ENCODE measurements at places on chromosomes 16 and 17.
A peak's percentile ranks its signal among the peaks of the same experiment; 100 is the strongest.

DNA sequence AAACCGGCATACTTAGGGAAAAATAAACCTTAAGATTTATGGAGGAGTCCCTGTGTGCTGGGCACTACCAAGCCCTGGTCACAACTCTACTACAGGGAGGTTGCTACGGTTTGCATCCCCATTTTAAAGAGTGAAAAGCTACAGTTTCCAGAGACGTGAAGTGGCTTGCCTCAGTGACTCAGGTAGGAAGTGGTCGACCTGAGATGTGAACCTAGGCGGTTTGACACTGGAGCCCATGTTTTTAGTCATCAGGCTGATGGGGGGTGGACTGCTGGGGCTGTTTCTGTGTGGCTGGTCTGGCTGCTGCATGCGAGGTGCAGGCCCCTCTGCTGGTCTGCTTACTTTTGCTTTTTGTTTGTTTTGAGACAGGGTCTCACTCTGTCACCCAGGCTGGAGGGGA lies 6.6 kb downstream of the COX6A2 start:
- DNase-seq, result no peak

DNA sequence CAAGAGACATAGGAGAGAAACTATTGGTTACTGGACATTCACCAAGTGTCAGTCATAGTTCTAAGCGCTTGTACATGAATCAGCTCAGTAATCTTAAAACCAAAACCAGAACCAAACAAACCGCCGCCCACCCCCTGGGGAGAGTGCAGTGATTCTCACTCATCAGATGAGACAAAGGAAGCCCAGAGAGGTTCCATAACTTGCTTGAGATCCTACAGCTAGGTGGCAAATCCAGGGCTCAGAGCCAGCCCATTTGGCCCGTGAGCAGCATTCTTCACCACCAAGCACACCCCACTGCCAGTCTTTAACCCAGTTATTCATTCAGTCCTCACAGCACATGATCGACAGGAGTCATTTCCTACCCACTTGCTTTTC lies 37.2 kb upstream of the RGS9 start:
- no peak for DNase-seq

GRCh38 chr16:2250652-2251295 lies 613 bp downstream of the ECI1 start:
- no peak for DNase-seq

DNA sequence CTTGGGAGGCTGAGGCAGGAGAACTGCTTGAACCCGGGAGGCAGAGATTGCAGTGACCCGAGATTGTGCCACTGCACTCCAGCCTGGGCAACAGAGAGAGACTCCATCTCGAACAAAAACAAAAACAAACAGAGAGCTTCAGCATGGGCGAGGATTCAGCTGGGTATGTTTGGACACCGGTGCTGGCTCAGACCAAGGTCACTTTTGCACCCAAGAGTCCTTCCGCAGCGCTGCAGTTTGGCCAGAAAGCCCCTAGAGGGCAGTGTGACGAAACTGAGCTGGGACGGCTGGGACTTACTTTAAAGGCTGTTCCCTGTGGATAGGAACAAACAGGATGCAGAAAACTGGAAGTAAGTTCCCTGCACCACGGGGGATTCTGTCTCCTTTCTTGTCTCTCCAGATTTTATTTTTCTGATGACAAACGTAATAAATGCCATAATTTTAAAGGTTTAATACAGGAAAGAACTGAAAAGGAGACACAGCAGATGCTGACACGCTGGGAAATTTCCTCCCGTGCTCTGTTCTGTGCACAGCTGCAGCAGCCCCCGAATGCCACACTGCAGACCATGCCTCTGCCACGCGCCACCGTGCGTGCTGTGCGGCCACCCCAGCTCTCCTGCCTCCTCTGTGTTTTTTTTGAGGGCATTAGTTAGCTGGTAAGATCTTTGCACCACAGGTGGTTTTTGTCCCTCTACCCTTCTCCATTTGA lies 25.2 kb upstream of the USP36 start:
- peak; percentile 74 for DNase-seq

DNA sequence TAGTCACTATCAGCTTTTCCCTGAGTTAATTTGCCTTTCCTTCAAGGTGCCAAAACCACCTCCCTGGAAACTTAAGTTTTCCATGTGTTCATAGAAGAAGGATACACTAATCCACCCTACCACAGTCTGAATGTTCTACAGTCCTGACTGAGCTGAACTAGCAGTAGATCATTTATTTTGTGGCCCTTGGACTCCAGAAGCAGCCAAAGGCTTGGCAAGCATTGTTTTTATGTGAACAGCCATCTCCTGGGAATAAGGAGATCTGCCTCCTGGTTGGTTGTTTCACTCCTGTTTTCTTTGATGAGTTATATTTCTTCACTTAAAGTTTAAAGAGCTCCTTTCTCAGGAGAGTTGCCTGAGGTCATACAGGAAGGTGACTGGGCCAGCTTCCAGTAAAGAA lies 634.6 kb upstream of the SOX9 start:
- no peak for DNase-seq

- DNase-seq, result no peak
Observed at GRCh38 chr16:81675662-81676061, 103.4 kb upstream of the PLCG2 start.

DNA sequence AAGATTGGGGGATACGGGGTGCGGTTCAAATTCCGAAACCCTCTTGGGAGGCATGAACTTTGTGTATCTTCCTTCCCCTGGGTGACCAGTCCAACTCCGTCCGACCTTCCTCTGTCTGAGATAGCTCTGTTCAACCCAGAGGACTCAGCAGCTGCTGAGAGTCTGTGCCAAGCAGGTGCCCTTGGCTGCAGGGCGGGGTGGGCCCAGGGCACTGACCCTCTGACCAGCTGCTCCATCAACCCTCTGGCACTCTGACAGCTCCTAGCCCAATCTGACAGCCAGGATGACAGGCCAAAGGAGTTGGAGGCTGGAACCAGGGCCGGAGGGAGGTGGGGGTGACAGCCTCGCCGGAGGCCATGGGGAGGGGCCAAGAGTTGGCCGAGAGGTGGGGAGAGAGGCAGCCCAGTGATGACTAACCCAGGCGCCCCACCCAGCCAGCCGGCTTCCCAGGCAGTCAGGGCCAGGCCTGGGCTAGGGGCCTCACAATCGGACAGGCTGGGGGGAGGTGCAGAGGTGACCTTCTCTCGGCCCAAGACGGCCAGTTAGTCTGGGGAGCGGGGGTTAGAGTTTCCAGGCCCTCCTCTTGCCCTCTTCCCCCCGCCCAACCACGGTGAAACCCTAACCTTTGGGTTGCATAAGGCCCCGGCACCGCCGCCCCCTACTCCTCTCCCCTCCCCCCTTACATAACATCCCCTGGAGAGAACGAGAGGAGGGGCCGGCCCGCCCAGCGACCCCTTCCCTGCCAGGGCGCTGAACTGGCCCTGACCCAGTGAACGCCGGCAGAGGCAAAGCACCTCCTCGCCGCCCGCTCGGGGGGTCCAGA lies 5.0 kb upstream of the TLCD2 start:
- DNase-seq, result no peak

DNA sequence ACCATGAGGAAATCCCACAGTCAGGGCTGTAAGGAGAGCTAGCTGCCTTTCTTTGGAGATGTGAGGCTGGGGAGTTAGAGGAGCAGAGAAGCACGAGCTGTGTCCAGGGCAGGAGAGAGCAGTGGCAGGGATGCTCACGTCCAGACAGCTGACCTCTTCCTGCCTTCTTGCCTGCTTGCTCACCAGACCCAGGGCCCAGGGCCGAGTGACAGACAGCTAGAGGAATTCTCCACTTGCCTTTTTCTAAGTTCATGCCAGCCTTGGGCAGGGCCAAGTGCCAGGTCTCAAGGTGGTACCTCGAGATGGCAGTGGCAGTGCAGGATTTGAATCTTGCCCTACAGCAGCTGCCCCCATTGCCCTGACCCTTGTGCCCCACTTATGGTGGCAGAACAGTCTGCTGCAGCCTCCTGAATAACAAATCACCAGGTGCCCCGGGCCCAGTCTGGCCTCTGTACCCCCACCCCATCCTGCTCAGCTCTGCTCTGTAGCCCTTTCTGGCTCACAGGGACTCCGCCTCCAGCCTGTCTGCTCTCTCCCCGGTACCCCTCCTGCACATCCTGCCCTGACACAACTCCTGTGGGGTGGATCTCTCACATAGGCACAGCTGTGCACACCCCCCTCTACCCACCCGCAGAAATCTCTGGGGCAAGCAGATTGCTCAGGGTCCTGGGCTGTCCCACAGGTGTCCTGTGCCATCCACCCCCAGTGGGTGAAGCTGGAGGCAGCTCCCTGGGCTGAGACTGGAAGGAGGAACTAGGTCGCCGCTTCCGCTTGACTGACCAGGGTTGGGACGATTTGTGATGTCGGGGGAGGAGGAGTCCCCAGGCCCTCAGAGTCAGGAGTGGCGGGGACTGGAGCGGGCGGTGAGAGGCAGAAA lies 25.9 kb downstream of the GRIN2C start:
- DNase-seq, result no peak

DNA sequence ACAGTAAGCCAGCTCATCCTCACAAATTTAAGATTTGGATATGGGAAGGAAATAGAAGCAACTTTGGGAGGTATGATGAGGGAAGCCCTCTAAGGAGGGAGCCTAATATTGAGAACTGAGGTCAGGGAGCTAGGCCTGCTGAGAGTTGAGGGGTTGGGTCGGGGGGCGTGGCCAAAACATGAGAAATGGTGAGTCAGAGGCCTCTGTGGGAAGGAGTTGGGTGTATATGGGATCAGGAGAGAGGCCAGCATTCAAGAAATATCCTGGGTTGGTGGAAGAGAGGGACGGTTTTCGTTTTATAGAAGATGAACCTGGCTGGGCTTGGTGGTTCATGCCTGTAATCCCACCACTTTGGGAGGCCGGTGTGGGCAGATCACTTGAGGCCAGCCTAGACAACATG lies 48.4 kb downstream of the CLEC16A start:
- DNase-seq, result no peak

- DNase-seq, result no peak
Observed at GRCh38 chr17:79626156-79626890, 15.5 kb upstream of the RBFOX3 start.

GRCh38 chr16:46900455-46901235 lies 16.5 kb downstream of the GPT2 start:
- no peak for DNase-seq

- DNase-seq, result no peak
Observed at GRCh38 chr17:69710926-69711325, 296.4 kb downstream of the MAP2K6 start.

GRCh38 chr17:45283711-45284110 lies 21.8 kb upstream of the SPATA32 start:
- no peak for DNase-seq

DNA sequence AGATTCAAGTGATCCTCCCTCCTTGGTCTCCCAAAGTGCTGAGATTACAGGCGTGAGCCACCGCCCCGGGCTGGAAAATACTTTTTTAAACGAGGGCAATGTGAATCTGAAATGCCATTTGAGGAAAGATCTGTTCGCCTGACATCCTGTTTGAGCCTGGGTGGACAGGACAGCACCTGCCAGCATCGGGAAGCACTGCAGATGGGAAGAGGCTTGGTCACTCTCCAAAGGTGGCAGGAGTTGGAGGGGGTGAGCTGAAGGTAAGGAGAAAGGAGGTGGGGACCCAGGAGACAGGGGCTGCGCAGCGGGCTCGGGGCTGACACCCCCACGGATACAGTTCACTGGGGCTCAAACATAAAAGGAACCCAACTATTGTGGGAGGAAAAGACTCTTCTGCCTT lies 3.9 kb upstream of the BIRC5 start:
- no peak for DNase-seq

GRCh38 chr17:48558057-48558830 lies 13.3 kb upstream of the HOXB2 start:
- no peak for DNase-seq

DNA sequence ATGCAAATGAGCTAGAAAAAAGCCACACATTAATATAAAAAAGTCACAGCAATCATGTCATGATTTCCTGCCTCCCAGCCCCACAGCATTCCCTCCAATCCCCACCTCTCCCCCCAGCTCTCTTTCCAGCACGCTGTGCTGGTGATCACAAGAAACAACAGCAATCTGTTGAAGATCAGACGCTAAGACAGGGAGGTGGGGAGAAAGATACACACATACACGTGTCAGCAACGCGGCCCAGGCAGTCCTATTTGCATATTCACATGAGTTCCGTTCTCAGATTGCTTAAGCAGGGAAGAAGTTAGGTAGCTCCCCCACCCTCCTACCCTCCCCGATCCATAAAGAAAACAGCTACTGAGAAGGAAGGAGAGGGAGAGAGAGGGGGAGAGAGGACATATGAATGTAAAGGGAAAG lies 405.5 kb upstream of the PSMD7 start:
- no peak for DNase-seq

- DNase-seq, result no peak
Observed at GRCh38 chr16:87602821-87603683, 744 bp downstream of the JPH3 start.

DNA sequence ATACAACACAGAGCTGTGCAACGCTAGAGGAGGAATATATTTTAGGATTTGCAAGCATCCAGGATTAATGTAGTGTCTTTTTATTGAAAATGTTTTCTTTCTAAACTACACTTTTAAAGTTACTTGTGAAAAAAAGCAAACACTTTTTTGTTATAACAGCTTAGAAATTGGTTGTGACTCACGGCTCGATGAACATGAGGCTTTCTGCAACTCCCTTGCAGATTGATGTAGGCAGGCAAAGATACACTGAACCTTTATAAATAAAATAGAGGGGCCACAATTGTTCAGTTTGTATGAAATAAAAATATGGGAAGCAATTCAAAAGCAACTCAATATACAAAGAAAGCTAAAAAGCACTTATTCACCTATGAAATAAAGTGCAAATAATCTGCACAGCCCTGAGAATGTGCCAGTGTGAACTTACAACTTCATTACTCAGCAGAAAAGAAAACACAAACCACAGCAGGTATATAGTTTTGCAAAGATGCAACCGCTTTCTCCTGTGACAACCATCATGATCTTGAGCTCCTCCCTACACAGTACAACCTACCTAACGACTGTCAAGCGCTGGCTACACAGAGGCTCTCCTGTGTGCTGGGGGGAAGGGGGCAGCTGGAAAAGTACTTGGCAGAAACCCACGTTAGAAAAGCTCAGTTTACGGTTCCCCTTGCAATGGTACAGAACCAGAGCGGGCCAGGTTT lies 948 bp downstream of the LUC7L start:
- no peak for DNase-seq

DNA sequence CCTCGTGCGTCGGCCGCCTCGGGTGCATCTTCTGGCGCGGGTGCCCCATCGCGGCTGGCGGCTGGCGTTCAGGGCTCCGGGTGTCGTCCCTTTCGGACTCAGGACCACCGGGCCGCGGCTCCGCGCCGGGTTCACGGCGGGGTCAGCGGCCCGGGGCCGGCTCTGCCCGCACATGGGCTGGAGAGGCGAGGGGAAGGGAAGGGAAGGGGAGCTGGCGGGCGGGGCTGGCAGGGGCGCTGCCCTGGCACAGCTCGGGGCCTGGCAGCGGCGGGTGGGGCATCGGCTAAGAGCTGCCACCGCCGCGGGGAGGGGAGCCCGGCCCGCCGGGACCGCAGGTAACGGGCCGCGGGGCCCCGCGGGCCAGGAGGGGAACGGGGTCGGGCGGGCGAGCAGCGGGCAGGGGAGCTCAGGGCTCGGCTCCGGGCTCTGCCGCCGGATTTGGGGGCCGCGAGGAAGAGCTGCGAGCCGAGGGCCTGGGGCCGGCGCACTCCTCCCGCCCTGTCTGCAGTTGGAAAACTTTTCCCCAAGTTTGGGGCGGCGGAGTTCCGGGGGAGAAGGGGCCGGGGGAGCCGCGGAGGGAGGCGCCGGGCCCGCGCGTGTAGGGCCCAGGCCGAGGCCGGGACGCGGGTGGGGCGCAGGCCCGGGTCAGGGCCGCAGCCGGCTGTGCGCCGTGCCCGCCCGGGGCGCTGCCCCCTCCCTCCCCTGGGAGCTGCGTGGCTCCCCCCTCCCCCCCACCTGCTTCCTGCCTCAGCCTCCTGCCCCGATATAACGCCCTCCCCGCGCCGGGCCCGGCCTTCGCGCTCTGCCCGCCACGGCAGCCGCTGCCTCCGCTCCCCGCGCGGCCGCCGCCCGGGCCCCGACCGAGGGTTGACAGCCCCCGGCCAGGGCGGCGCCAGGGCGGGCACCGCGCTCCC lies 646 bp downstream of the HIC1 start:
- DNase-seq, result no peak
